ENCODE measurements at places on chromosomes 3 and 15.

- no peak for DNase-seq
Observed at GRCh38 chr3:184600685-184601377, 39.2 kb downstream of the EPHB3 start.

- no peak for DNase-seq
Observed at GRCh38 chr3:134852893-134853351, 57.9 kb downstream of the EPHB1 start.

- no peak for DNase-seq
Observed at GRCh38 chr3:139588450-139588849, 48.9 kb upstream of the RBP1 start.

DNA sequence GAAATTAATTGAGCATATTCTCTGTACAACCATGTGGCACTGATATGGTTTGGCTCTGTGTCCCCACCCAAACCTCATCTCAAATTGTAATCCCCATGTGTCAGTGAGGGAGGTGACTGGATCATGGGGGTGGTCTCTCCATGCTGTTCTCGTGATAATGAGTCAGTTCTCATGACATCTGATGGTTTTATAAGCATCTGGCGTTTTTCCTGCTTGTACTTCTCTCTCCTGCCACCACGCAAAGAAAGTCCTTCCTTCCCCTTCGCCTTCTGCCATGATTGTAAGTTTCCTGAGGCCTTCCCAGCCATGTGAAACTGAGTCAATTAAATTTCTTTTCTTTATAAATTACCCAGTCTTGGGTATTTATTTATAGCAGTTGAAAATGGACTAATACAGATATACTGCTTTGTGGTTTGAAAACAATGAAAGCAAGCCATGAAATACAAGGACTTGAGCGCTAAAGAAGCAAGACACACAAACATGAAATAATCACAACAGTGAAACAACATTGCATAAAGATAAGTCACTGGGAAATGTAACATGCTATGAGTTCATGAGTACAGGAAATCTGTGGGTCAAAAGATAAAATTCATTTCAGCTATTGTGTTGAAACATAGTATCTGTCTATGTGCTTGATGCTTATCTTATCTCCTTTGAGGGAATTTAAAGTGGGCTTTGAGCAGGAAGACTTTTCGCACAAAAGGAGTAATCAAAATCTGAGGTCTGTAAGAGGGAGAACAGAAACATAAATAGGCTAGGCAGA is 288.7 kb downstream of the GBE1 start:
- DNase-seq = no peak

DNA sequence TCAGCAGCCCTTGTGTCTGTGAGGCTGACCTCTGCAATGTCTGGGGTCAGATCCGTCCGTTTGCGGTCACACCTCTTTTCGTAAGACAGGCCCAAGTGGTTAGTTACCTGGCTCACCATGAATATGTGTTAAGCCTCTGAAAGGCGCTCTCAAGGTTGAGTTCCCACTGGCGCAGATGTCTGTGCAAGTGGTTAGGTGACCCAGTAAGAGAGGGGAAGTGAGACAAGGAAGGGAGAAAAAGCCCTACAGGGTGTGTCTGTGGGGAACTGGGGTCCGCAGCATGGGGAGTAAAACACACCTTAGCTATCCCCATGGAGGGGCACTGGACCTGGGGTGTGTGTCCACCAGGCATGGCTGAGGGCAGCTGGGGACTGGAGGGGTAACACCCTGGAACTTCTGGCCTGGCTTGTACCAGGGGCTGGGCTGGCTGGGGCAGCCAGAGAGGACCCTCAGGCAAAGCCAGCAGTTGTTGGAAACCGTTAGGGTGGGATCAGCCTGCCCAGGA is 391.6 kb upstream of the PROK2 start:
- no peak for DNase-seq

- no peak for DNase-seq
Observed at GRCh38 chr3:56622381-56622780, 60.7 kb downstream of the TASOR start.

- DNase-seq = no peak
Observed at GRCh38 chr3:153957421-153957820, 163.8 kb upstream of the ARHGEF26 start.

DNA sequence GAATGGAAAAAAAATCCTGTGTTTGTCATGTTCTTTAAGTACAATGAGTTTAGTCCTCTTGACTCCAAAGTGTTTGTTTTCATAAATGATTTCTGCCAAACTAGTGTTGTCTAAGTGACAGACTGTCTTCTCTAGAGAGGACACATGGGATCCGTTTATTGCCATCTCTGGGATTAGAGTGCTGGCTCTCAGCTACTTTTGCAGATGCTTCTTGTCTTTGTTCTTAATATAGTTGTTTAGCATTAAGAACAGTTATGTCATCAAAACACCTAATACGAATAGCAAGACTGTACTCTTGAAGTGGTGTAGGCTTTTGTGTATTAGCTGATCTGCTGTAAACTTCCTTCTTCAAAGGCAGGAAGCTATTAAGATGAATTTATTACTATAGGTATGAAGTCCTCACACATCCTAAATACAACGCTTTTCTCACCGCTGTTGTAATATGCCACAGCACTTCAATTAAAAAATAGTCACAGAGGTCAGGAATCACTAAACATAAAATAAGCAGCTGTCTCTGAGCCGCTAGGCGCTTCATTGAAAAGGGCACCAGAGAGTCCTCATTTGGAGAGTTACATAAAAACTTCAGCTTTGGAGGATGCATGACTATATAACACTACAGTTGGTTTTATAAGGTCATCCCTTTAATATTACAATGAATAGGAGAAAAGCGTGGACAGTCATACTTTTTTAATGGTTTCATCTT is 128.3 kb upstream of the ZNF385D start:
- DNase-seq = no peak

- no peak for DNase-seq
Observed at GRCh38 chr3:178260887-178261565, 275.2 kb upstream of the KCNMB2 start.

GRCh38 chr3:192516820-192517219 is 210.5 kb downstream of the FGF12 start:
- DNase-seq = no peak

GRCh38 chr15:83431521-83431920 is 15.6 kb upstream of the SH3GL3 start:
- DNase-seq = no peak

GRCh38 chr3:42180901-42181300 is 85.1 kb downstream of the CCK start:
- no peak for DNase-seq

DNA sequence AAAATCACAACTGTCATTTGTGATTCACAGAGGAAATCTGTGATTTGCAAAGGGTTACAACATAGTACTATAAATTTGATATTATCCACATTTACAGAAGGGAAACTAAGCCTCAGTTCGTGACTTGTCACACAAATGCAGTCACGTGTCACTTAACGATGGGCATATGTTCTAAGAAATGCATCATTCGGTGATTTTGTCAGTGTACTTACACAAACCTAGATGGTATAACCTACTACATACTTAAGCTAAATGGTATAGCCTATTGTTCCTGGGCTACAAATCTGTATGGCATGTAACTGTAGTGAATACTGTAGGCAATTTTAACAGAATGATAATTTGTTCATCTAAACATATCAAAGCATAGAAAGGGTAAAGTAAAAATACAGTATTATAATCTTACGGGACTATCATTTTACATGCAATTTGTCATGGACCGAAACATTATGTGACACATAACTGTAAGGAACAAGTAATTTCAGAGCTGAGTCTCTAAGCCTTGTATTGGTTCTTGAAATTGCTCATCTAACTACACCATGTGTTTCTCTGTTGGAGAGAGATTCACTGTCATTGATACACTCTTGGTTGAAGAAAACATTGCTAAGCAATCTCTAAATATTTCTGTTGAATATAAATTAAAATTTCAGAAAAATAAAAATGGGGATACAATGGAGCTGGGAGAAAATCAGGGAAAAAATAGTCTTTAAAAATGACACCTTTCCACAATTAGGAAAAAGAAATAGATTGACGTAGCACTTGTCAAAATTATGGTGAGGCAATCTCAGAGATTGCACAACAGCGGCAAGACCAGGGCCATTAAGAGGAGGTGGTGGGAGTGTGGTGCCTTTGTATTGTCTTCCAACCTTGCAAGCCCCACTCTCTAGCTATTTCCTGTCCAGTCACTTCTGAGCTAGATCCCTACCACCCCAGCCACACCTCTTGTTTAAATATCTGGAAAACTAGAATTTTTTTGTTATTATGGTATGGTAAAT is 645.8 kb upstream of the TBL1XR1 start:
- DNase-seq = no peak

GRCh38 chr3:136277115-136277514 is 27.0 kb downstream of the PCCB start:
- no peak for DNase-seq

- DNase-seq = no peak
Observed at GRCh38 chr3:177838766-177839350, 641.6 kb upstream of the TBL1XR1 start.

- no peak for DNase-seq
Observed at GRCh38 chr3:126850370-126851085, 132.4 kb upstream of the PLXNA1 start.

DNA sequence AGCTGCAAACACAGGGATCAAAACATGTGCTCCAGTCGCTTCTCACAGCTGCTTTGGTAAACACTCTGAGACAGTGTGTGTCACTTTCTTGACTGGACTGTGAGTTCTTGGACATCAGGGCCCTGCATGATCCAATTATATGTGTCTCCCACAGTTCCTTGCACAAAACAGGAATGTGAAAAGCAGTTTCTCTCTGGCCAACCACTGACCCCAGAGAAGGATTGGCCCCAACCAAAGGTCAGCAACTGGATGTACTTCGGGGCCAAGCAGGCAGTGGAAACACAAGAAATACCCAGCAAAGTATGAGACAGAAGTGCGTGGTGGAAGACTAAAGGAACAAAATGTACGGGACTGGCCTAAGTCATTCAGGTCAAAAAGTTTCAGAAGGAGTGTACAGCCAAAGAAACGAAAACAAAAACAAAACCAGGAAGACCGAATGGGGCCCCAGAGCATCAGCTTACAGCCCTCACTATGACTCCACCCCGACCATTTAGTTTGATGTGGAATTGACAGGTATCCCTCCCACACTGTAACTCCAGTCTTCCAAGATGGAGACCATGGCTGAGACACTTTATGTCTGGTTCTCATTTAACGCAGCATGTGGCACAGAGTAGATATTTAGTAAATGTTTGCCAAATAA is 76.7 kb upstream of the LPP start:
- no peak for DNase-seq

GRCh38 chr15:88624156-88624970 is 3.2 kb downstream of the AEN start:
- peak; percentile 19 for DNase-seq

DNA sequence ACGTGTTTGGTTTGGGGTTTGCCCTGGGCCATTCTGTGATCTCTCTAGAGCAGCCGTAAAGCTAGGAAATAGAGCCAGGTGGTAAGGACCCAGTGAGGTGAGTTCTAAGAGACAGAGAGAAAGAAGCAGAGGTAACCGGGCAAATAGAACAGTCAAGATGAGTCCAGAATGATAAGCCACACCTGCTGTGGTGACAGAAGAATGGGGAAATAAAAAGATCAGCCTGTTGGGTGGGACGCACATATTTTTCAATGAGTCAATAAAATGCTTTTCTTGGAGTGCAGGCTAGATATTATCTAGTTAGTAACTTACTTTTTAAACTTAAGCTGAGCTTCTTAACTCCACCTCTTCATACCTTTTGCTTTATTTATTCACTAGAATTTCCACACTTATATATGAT is 135.0 kb downstream of the NFKBIZ start:
- no peak for DNase-seq

GRCh38 chr3:47086071-47086470 is 77.8 kb downstream of the SETD2 start:
- no peak for DNase-seq

DNA sequence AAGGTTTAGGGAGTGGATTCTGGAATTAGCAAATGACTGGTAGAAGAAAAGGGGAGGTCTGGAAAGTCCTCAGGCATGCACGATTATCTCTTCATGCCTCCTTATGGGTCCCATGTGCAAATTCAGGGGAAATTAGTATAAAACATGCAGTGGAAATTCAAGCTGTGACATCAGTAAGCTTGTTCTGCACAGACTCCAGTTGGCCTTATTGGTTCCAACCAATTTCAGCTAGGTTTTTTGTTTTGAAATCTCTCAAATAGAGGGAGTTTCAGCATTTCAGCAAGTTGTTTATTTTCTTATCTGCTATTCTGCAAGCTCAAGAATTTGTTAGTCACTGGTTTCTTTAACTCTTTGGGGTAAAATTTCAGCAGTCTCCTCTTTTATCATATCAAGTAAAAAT is 774 bp upstream of the TMCO5A start:
- DNase-seq = no peak

DNA sequence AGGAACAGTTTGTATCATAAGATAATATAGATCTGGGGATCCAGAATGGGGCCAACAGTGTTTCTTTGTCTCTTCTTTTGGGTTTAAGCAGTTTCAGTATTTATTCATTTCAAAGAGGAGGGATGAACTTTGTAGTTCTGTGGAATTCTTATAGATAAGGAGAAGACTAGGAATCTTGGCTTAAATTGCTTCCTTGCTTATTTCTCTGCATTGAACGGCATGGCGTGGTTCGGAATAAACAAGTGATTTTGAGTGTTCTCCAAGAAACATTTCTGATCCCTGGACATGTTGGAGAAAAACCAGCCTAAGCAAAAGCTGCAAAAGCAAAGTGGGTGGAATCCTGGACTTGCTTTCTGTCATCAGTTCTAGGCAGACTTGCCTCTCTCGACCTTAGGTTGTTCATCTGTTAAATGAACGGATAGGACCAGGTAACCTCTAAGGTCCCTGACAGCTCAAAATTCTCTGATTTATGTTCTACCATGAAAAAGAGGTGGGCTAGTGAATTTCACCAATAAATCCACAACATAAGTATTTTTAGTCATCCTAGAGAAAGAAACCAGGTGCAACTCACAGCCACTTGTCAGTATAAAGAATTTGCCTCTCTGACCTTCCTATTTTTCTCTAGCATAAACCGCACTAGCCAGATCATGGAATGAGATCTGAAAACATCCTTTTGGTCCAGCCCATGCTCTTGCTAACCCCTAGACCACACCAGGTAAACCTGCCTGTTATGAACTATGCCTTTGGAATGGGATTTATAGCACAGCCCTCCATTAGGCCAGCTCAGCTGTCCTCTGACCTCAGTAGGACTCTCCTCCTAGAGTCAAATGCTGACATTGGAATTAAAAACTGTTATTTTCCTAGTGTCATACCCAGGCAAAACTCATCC is 78.8 kb downstream of the CLDN11 start:
- DNase-seq = no peak
